T-helper 9 cell (primary cell): ENCODE measurements at places on chromosomes 12 and 14.

GRCh38 chr12:101001669-101002068, 207.1 kb downstream of the ANO4 start:
- no peak for DNase-seq

- no peak for DNase-seq
Measured at GRCh38 chr12:118297284-118297683, 75.4 kb downstream of the TAOK3 start.

DNA sequence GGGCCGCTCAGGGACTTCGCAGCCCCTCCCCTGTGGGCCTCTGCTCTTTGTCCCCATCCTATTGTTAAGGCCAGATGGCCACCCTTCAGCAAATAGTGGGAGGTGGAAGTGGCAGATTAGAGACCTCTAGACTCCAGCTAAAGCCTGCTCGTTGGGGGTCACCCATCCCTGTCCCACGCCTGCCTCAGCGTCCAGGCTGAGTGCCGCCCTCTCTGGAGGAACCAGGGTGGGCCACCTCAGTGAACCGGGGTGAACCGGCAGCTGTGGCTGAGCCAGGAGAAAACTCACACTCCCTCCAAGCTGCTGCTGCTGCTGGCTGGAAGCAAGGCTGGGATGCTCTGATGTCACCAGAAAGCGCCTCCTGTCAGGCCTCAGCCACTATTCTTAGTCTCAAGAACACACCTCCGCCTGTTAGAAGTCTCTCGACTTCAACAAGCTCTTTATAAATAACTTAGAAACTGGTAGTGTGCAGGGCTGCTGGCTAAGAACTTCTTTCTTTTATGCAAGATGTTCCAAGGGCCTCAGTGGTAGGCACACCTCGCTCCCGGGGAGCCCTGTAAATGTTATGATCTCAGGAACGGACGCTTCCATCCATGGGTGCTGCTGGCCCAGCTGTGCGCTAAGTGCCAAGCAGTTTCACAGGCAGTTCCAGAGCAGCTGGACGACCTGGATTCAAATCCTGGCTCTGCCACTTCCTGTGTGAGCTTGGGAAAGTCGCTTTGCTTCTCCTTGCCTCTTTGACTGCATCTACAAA, 19.8 kb upstream of the TESC start:
- no peak for DNase-seq

DNA sequence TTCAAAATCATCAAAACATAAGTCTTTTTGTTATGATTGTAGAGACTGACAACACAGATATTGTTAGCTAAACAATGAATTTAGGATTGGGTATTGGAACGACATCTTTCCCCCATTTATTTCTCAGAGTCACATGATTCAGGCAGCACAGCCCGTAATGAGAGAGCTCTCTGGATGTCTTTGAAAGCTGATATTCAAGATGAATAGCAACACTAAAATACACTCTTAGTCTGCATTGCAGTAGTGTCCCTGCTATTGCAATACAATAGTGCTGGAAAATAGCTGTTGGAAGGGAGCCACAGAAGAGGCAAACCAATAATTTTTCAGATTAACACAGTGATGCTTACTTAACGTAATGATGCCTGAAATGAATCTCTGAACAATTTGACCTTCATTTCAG, 9.9 kb downstream of the GTSF1 start:
- no peak for DNase-seq

DNA sequence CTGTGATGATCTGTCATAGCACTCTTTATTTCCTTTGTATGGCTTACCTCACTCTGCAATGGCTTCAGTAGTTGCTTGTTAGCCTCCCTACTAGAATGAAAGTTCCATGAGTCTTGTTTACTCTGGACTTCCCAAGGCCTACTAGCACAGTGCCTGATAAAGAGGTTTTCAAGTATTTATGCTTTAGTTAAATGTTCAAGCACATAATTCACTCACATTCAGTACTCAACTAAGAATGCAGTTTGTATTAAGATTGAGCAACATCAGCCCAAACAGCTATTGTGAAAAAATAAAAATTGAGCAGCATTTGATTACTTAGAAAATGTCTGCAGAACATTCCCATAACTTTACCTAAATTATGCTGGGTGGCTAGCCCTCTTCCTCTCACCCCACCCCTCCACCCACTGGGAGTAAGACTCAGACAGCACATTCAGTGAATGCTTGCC, 158.9 kb upstream of the AMIGO2 start:
- DNase-seq = no peak

DNA sequence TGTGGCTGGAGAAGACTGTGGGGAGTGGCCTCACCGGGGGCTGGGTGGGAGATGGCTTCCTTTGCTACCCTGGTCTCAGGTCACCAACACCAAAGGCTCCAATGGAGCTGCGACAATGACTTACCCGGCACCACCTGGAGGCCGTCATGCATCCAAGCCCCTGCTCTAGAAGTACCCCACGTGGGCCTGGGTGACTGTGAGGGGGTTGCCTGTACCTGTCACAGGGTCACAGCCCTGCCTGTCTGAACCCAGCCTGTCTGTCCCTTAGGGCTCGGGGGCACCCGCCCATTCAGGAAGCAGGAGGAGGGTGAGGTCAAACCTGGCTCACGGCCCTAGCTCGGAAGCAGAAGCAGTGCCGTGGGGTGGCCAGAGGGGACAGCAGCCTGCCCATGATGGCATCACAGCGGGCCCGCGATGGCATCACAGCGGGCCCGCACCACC, 18.9 kb downstream of the ABCB9 start:
- no peak for DNase-seq
